ENCODE measurements at places on chromosomes 16 and 17.

- no peak for DNase-seq
These were observed 35.3 kb downstream of the FAM20A start for GRCh38 chr17:68565661-68566441.

GRCh38 chr17:76234354-76234679 lies 6.0 kb downstream of the RNF157 start:
- DNase-seq: no peak

- no peak for DNase-seq
These were observed 39.0 kb downstream of the TEX2 start for GRCh38 chr17:64223931-64224629.

DNA sequence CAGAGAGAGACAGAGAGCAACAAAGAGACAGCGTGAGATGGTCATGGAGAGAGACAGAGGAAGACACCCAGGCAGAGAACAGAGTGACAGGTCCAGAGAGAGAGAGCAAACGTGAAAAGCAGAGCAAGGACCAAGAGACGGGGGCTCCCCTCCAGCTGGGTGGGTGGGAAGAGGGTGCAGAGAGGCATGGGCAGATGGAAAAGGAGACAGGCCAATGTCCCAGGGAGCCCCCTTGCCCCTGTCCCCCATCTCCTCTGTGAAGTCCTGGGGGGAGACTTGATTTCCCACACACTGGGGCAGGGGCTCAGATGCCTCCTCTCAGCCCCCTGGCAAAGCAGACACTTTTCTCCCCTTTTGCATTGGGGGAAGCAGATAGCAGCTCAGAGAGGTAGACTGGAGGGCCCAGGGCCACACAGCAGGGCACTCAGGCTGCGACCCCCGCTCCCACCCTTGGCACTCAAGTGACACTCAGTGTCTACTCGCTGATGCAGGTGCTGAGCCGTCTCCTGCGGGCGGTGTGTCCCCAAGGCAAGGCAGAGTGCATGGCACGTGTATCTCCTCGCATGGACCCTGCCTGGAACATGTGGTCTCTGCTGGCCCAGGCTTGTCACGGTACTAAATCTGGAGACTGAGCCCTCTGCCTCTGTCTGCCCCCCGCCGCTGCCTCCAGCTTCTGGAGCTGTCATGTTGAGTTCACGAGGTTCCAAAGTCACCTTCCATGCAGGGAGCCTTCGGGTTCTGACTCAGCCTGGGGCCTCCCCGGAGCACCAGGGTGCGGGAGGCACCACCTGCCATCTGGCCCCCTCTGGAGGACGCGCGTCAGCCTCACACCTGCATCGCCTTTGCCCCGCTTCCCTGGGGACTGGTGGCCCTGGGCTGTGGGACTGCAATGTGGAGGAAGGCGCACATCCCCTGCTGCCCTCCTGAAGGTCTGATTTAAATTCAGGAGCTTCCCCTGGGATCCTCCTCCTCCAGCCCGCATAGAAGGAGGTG lies 215.9 kb upstream of the GSE1 start:
- DNase-seq: peak; percentile 54

GRCh38 chr16:83245061-83245460 lies 562.7 kb upstream of the HSBP1 start:
- DNase-seq: no peak

DNA sequence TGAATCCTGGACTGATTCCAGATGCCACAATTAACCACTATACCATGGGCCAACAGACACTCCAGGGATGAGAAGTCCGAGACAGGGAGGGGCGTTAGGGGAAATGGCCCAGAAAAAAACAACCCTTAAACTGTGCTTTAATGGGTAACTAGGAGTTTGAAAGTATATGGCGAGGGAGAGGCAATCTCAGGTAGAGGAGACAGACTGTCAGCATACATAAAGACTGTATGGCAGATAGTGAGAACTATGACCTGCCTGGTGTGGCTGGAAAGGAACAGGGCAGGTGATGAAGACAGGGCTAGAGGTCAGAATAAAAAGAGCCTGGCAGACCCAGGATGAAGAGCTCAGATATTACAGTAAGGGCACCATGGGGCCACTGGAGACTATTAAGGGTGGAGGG lies 8.1 kb downstream of the ZZEF1 start:
- no peak for DNase-seq

DNA sequence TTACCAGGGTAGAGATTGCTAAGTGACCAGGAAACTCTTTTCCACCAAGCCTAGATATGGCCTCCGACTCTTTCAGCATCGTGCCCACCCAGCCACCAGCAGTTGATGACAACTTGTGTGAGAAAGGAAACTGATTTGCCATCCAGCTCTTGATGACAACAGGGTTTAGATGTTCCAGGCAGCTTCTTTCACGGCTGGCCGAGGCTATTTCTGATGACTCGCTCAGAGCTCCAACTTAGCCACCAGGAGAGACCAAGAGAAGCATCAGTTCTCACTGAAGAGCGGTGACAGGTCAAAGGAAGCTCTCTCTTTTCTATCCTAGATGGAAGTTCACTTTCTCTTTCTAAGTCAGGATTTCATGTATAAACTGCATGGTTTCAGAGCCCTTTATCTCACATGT lies 61.2 kb downstream of the MPHOSPH6 start:
- DNase-seq: no peak

GRCh38 chr17:28426081-28426519 lies 20.1 kb upstream of the SLC46A1 start:
- DNase-seq: no peak

DNA sequence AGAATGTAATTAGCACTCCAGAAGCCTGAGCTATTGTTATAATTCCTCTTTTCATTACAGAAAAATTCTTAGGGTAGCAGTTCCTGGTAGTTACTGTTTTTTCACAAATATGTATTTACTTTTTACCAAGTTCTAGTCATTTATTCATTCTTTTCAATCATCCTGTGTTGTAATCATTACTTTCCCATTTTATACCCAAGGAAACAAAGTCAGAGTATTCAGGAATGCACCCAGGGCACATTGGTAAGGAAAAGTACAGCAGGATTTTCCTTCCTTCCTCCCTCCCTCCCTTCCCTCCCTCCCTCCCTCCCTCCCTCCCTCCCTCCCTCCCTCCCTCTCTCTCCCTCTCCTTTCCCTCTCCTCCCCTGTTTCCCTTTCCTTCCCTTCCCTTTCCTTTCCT lies 115.9 kb upstream of the RBFOX1 start:
- no peak for DNase-seq

GRCh38 chr17:27944546-27945332 lies 51.6 kb upstream of the LYRM9 start:
- no peak for DNase-seq

- peak; percentile 90 for DNase-seq
These were observed 23.9 kb downstream of the ZNF778 start for GRCh38 chr16:89241187-89242007.

GRCh38 chr17:73058022-73058421 lies 34.5 kb downstream of the SLC39A11 start:
- no peak for DNase-seq

GRCh38 chr17:58329810-58330537 lies 1.4 kb upstream of the TSPOAP1 start:
- DNase-seq: peak; percentile 84

DNA sequence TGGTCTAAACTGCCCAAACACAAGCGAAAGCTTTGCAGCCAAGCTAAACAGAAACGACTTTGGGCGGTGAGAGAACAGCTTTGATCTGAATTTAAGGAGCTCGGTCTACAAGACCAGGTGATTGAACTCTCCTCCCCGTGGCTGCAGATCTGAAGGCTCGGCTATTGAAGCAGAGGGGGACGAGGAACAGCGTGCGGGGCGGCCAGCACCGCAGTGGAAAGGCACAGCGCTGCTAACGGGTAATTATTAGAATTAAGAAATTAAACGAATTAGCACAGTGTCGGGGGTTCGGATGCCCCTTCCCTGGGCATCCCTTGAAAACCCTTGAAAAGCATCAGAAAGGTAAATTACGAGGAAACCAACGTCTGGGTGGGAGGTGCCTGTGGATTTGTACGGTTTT lies 431 bp downstream of the TEKT3 start:
- no peak for DNase-seq

GRCh38 chr17:31631766-31632165 lies 227.3 kb downstream of the COPRS start:
- DNase-seq: no peak

GRCh38 chr17:41535764-41536481 lies 7.8 kb upstream of the KRT19 start:
- no peak for DNase-seq

DNA sequence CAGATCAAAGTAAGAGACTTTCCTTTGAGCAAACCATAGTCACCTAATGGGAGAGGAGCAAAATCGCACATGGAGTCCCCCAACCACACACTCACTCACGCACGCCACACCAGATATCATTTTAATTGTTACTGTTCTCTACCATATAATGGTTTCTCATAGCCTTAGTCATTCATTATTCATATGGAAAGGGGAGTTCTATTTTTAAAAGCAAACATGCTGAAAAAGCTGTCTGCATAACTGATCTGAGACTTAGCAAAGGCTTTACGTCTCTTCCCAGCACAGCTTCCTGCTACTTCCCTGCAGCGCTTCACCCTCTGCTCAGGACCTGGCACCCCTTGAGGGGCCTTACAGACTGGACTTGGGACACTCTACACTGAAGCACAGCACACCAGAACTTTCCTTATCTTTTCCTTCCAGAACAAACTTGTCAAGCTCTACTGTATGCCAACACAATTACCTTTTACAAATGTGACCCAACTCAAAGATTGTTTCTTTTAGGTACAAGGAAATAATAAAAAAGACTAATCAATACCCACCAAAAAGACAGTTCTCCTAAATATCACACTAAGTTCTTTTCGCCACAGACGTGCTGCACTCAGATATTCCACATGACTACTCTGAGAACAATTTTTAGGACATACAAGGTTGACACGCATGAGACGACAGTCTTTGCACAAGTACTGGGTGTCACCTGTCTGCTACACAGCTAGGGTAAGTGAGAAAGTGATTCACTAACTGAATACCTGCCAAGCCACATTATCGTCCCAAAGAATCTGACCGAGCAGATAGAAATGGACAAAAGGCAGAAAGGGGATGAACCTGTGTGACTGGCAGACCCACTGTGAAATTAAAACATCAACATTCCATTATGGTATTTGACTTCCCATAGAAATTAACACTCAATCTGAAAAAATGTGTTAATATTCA lies 21.5 kb downstream of the SRP68 start:
- DNase-seq: no peak

GRCh38 chr16:48000622-48001021 lies 155.2 kb downstream of the ABCC12 start:
- no peak for DNase-seq

DNA sequence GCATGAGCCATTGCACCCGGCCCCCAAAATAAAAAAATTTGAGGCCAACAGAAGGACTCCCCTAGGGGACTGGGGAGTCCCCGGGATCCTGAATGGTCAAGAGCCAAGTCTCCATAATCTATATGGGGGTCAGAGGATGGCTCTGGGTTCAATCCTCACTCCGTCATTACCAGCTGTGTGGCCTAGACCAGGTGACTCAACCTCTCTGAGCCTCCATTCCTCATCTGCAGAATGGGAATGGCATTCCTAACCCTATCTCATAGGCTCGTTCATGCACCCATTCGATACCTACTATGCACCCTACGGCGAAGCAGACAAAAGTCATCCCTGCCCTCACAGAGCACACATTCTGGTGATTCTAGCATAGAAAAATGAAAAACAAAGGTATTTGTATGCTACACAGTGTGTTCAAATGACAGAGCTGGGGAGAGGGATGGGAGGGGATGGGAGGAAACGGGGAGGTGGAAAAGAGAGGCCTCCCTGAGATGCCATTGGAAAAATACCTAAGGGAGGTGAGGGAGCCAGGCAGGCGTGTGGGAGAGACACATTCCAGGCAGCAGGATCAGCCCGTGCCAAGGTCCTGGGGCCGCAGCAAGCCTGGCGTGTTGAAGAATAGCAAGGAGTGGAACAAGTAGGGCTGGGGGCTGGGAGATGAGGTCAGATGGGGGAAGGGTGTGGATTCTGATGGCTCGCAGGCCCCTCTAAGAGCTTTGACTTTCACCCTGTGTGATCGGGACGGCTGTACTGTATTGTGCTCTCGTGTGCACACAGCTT lies 71.2 kb downstream of the RMI2 start:
- no peak for DNase-seq

DNA sequence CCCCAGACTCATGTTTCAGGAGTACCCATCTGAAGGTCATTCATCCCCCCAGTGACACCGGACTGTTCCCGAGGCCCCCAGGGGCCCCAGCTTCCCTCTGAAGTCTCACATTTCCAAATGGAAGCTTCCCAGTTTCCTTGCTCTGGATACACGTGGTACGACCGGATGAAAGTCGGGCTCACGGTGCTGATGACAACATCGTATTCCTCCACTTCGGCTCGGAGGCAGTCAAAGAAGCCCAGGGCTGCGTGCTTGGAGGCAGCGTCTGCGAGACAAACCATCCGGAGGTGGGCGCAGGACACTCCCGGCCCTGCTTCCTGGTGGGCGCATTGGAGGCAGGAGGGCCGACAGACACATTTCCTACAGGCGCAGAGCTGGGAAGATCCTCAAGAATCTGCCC lies 18.7 kb downstream of the DHRS7C start:
- no peak for DNase-seq

- no peak for DNase-seq
These were observed 116.2 kb downstream of the C17orf67 start for GRCh38 chr17:56717471-56717870.

DNA sequence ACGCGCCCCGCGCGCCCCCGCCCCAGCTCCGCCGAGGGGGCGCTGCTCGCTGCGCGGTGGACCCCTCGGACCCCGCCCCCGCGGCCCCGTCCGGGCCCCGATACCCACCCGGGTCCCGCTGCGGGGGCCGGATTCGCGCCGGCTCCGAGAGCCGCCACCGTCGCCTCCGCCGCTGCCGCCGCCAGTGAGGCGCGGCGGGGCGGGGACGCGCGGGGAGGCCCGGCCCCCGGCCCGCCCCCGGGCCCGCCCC lies at the start of gene TBC1D16:
Gene TBC1D16 (minus strand): TSS at position 186 of the 250 bp plus-strand sequence. CDS start 22,325 bp downstream, outside the sequence.
- no peak for DNase-seq

GRCh38 chr17:69267219-69267618 lies 38.6 kb upstream of the ABCA10 start:
- no peak for DNase-seq

DNA sequence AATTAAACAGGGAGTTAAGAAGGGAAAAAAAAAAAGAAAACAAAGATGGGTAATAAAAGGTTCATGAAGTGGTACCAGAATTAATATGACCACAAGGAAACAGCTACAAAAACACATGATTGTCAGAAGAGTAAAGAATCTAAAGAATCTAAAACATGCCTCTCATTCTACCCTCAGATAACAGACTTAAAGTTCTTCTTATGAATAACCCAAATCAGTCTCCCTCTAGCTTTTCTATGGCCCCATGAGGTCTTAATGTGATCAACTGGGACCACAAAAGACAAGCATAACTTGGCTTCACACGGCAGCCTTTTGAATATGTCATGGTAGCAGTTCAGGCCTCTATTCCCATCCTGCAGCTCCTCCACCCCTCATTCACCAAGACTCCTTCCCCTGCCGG lies 6.9 kb downstream of the MYH10 start:
- no peak for DNase-seq

- no peak for DNase-seq
These were observed 8.2 kb downstream of the USP22 start for GRCh38 chr17:21034340-21035235.

DNA sequence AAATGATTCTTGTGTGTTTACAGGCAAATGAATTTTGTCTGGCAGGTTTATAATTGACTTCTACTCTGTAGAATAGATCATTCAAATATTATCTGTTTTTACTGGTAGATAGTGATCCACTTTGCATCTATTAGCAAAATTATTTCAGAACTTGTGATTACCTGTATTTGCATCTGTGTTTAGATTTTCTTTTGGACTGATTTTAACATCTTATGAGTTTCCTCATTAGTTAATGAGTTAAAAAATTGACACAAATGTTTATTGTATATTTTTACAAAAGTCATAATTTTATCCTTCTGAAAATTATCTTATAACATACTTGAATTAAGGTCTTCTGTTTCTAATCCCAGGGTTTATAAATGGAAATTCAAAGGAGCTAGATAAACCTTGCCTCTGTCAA lies 132.0 kb upstream of the KCNJ16 start:
- DNase-seq: no peak
